ENCODE measurements at places on chromosomes 2 and 18. TPM values are rescaled to one million over a fixed set of nuclear protein-coding genes. Genes with fewer than 3 reads are reported as not detected.
A peak's percentile ranks its signal among the peaks of the same experiment; 100 is the strongest.

The LIMS3 gene
- total RNA-seq, result 1.6 TPM

The EFEMP1 gene
- total RNA-seq, result 186 TPM

The IL18RAP gene
- total RNA-seq, result 2.3 TPM

The ARHGEF33 gene
- 1.9 TPM for total RNA-seq

DNA sequence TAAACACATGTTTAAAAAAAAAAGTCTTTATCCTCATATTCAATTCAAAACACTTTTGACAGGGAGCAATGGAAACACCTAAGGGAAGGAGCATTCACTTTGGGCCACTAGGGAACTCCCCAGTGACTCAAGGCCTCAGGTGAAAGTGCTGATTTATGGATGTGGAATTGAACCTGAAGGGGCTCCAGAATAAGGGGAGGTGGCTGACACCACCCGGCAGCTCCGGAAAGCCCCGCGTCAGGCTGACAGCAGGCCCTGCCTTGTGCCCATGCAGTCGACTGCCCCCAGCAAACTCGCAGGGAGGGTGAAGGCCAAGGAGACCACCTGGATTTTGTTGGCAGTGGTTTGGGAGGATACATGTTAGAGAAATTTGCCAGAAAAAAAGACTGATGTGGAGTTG lies 275.3 kb upstream of the NCKAP5 start:
- no peak overlapping the region for H3K27ac ChIP-seq
- H3K36me3 ChIP-seq, result no peaks in the 10 kb centered on the region
- no peak for DNase-seq
- H3K27me3 ChIP-seq, result no peaks in the 10 kb centered on the region
- H3K4me1 ChIP-seq, result no peaks in the 10 kb centered on the region
- H3K4me3 ChIP-seq, result no peak overlapping the region

GRCh38 chr2:224982910-224983711 lies 59.2 kb downstream of the DOCK10 start:
- peak overlapping the region; percentile 80 for H3K27ac ChIP-seq
- H3K4me1 ChIP-seq, result no peaks in the 10 kb centered on the region
- H3K4me3 ChIP-seq, result peak overlapping the region; percentile 34
- H3K36me3 ChIP-seq, result no peaks in the 10 kb centered on the region
- no peaks in the 10 kb centered on the region for H3K27me3 ChIP-seq

- no peaks in the 10 kb centered on the region for H3K27me3 ChIP-seq
- no peaks in the 10 kb centered on the region for H3K36me3 ChIP-seq
- DNase-seq, result no peak
- no peak overlapping the region for H3K27ac ChIP-seq
- H3K4me1 ChIP-seq, result no peaks in the 10 kb centered on the region
Observed at GRCh38 chr2:144351687-144352086, 168.2 kb downstream of the ZEB2 start.

DNA sequence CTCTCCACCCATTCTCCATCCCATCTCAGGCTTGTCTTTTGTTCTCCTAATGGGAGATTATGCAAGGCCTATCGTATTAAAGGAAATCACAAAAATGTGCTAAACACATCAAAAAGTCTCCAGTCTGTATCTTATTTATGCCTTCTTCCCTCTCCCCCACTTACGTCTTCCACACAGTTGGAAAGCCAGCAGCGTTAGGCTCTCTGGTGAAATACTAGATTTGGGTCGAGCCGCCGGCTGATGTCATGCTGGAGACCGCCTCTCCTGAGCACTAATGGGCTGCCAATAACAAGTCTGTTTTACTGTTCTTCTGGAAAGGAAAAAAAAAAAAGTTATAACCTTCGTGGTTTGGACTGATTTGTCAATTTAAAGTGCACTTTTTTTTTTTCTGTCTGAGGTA lies 182.7 kb upstream of the SIX2 start:
- H3K27ac ChIP-seq, result no peak overlapping the region
- no peak for DNase-seq
- no peaks in the 10 kb centered on the region for H3K4me1 ChIP-seq
- H3K4me3 ChIP-seq, result no peak overlapping the region

DNA sequence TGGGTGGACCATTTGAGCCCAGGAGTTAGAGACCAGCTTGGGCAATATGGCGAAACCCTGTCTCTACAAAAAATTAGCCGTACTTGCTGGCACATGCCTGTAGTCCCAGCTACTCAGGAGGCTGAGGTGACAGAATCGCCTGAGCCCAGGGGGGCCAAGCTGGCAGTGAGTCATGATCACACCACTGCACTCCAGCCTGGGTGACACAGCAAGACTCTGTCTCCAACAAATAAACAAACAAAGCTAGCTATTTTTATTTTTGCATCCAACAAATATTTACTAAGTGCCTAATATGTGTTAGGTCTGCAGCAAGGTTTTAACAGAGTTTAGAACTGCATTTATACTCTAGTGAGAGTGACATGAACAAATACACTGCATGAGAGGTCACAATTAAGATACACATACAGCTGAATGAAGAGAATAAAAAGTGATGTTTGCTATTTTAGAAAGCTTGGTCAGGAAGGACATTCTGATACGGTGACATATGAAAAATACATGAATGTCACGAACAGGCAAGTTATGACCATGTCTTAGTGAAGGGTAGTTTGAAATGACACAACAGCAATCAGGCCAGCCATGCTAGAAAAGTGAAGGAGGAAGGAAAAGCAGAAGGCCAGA lies 83.2 kb upstream of the FRZB start:
- no peak for DNase-seq
- H3K4me3 ChIP-seq, result no peak overlapping the region
- H3K27ac ChIP-seq, result no peak overlapping the region
- no peaks in the 10 kb centered on the region for H3K27me3 ChIP-seq

GRCh38 chr2:179788104-179788503 lies 73.3 kb downstream of the ZNF385B start:
- no peaks in the 10 kb centered on the region for H3K27me3 ChIP-seq
- no peak overlapping the region for H3K27ac ChIP-seq
- no peak for DNase-seq
- H3K36me3 ChIP-seq, result no peaks in the 10 kb centered on the region

DNA sequence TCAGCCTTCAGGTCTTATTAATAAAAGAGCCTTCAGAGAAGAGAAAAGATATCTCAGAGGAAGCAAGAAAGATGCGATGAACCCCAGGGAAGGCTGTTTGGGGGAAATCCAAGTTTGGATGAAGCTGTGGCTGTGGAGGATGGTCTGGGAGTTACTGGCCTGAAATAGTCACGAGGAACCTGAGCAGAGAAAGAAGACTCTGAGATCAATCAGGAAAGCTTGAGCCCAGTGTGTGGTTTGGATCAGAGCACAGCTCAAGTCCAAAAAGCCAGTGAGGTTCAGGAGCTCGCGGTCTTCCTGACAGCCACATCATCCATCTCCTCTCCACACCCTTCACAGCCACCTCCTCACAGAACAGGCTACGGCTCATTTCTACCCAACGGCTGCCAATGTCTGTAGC lies 87.4 kb upstream of the SERPINE2 start:
- H3K4me1 ChIP-seq, result no peaks in the 10 kb centered on the region
- H3K27me3 ChIP-seq, result no peaks in the 10 kb centered on the region
- H3K36me3 ChIP-seq, result no peaks in the 10 kb centered on the region
- H3K27ac ChIP-seq, result peak overlapping the region; percentile 48

- DNase-seq, result peak; percentile 67
- H3K4me3 ChIP-seq, result peak overlapping the region; percentile 13
- no peaks in the 10 kb centered on the region for H3K36me3 ChIP-seq
Observed at GRCh38 chr2:229407170-229407569, 136.1 kb upstream of the PID1 start.

- H3K27ac ChIP-seq, result no peak overlapping the region
- no peak for DNase-seq
- no peaks in the 10 kb centered on the region for H3K36me3 ChIP-seq
- H3K27me3 ChIP-seq, result no peaks in the 10 kb centered on the region
Observed at GRCh38 chr2:10179422-10179821, 56.9 kb downstream of the RRM2 start.

GRCh38 chr2:176385838-176386237 lies 116.6 kb downstream of the MTX2 start:
- no peak for DNase-seq
- no peaks in the 10 kb centered on the region for H3K27me3 ChIP-seq
- H3K4me1 ChIP-seq, result no peaks in the 10 kb centered on the region
- no peak overlapping the region for H3K4me3 ChIP-seq

- H3K27ac ChIP-seq, result no peak overlapping the region
- no peak for DNase-seq
- H3K4me3 ChIP-seq, result no peak overlapping the region
- no peaks in the 10 kb centered on the region for H3K4me1 ChIP-seq
- no peaks in the 10 kb centered on the region for H3K27me3 ChIP-seq
Observed at GRCh38 chr18:66141716-66142115, 390.9 kb downstream of the CDH7 start.

DNA sequence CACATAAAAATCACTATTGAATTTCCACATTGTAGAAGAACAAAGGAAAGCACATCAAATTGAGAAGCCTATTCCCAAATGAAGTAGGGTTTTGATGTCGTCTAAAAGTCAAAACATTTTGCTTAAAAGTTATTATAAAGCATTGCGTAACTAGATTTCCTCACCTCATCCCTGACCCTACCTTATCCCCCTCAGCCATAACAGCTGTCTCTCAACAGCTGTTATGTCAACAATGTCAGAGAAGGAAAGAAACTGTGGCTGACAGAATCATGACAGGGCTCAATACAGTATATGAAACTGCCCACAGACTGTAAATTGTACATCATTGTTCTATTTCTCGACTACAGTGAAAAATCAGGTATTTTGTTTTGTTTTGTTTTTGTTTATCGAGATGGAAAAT lies 63.0 kb upstream of the ACVR1C start:
- H3K4me1 ChIP-seq, result no peaks in the 10 kb centered on the region
- H3K27ac ChIP-seq, result no peak overlapping the region
- no peak for DNase-seq
- H3K36me3 ChIP-seq, result no peaks in the 10 kb centered on the region
- no peaks in the 10 kb centered on the region for H3K27me3 ChIP-seq

- H3K27me3 ChIP-seq, result peaks cover 4% of the 10 kb centered on the region
- H3K4me3 ChIP-seq, result peak overlapping the region; percentile 78
- DNase-seq, result no peak
- peaks cover 5% of the 10 kb centered on the region for H3K4me1 ChIP-seq
- H3K27ac ChIP-seq, result no peak overlapping the region
- no peaks in the 10 kb centered on the region for H3K36me3 ChIP-seq
Observed at GRCh38 chr2:42495234-42495581, 1.4 kb upstream of the KCNG3 start.
